Hindlimb muscle (tissue), 1 donor: ENCODE measurements at places on chromosomes 3 and 15. TPM values are rescaled to one million over a fixed set of nuclear protein-coding genes. Genes with fewer than 3 reads are reported as not detected.

DNA sequence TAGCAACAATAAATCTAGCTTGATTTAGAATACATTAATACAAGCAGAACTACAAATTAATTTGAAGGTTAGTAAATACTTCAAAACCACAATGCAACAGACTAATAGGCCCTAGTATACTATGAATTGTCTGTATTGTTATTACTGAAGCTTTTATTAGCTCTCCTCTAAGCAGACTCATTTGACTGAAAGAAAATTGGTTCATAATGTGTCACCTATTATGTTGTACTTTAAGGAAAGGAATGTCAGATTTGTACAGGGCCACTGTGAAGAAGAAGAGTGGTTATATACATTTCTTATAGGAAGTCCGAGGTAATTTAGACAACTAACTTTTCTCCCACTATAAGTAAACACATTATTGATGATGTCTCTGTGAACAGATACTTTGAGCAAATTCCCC, 954.5 kb downstream of the ZPLD1 start:
- no peak for DNase-seq

- DNase-seq = no peak
Measured at GRCh38 chr15:48811325-48811958, 573 bp upstream of the CEP152 start.

GRCh38 chr3:42527368-42527917, 25.0 kb downstream of the VIPR1 start:
- DNase-seq = no peak

- DNase-seq = no peak
Measured at GRCh38 chr3:111506435-111506834, 35.6 kb upstream of the CD96 start.

GRCh38 chr15:31400222-31400927, 73.7 kb downstream of the KLF13 start:
- DNase-seq = no peak

GRCh38 chr3:156668073-156668763, 6.2 kb upstream of the TIPARP start:
- DNase-seq = no peak

DNA sequence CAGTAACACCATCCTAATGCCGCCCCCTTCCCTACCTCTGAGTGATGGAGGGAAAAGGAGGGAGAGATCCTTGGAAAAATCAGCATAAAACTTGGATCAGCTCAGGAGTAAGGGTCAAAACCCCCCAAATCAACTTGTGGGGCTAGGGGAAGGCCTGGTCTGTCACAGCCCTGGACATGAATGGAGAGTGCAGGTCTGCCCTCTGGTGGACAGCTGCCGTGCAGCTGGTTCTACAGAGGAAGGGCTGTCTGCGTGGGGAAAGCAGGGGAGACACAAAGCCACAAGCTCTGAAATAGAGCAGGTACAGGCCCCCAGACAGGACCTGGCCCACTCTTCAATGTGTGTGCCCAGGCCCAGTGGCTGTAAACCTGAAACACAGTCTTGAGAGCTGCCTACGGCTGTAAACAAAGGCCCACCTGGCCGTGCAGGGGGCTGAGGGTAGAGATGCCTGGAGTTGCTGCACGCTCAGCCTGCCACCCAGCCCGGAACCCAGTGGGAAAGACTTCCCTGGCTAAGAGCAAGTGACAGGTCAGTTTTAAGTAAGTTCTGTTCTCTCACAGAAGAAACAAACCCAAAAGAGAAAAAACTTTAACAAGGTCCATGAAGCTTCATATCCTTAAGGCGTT, 16.4 kb downstream of the CLK3 start:
- DNase-seq = peak; percentile 63

- no peak for DNase-seq
Measured at GRCh38 chr3:45771831-45772230, 24.5 kb downstream of the SLC6A20 start.

- DNase-seq = no peak
Measured at GRCh38 chr15:33194237-33194636, 277 bp downstream of the FMN1 start.

- DNase-seq = no peak
Measured at GRCh38 chr3:139608924-139609323, 68.8 kb downstream of the NMNAT3 start.

- no peak for DNase-seq
Measured at GRCh38 chr3:178456621-178457285, 79.5 kb upstream of the KCNMB2 start.

DNA sequence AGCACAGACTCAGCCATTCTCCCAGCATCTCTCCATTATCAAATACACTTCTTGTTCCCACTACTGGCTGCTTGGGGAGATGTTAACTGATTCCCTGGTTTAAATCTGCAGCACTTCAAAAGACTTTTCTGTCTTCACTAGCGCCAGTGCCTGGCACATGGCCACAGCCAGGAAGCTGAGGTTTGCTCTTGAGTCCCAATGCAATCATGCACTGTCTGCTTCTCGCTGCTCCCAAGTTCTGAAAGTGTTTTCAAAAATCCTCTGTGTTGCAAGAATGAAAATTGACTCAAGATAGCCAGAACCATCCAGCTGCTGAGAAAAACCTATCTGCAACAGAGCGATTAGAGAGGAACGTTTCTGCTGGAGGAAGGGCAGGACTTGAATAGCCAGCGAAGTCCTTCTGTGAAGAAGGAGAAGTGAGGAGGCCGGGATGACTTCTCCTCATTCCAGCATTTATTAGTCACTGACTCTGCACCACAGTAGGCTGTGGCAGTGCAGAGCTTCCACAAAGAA, 358.4 kb upstream of the NR2F2 start:
- no peak for DNase-seq

DNA sequence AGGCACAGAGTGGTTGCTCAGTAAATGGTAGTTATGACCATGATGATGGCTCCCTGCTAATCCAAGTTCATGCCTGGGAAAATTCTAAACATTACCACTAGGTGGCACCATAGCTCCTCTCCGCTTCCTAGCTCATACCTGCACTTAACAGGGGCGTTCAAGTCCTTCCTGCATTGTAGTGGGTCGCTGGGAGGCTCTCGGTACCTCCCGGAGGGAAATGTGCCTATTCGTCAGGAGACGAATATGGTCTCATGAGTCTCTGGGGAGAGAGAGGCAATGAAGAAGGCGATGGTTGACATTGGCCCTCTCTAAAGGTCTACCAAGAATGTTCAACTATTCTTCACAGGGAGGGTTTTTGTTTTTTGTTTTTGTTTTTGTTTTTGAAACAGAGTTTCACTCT, 10.9 kb downstream of the MESP1 start:
- DNase-seq = peak; percentile 72

GRCh38 chr15:95520511-95520910, 810.0 kb upstream of the NR2F2 start:
- DNase-seq = no peak

GRCh38 chr3:31957106-31957505, 24.0 kb downstream of the OSBPL10 start:
- no peak for DNase-seq

DNA sequence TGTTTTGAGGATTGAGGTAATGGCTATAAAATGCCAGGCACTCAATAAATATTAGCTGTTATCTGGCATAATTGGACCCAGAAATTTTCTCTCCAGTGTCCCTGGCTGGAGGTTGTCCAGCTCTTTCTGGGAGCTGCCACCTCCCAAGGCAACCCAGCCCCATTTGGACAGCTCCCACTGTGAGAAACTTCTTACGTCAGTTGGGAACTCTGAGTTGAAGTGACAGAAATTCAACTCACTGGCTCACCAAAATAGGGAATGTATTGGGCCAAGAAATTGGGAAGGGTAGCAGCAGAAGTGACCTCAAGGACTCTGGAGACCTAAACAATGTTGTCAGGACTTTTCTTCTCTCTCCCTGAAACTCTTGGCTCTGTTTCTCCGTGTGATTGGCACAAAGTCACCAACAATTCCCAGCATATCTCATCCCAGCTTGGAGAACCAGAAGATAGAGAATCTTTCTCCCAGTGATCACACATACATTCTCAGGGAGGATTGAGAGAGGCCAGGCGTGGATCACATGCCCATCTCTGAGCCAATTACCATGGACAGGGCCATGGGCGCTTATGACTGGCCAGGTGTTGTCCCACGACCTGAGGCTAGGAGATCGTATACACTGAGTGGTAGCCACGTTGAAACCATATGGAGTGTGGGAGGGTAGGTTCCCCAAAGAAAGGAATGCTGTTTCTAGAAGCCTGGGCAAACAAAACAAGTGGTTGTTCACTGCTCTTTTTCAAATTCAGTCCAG, 22.5 kb upstream of the HCN4 start:
- no peak for DNase-seq

DNA sequence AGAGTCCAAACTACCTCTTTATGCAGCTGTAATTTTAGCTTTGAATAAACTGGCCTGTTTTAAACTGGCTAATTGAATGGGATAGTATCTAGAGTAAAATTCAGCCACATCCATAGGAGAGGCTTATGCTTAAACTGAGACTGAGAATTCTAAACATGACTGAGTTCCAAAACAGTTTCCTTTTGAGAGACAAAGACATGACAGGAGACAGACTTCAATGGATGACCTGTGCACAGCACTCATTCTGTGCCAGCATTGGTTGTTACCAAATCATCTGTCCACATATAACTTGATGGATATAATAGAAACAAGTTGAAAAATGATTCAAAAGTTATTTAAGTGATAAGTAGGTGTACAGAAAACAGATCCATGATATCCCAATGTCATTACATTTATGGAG, 20.9 kb downstream of the IL12A start:
- no peak for DNase-seq

DNA sequence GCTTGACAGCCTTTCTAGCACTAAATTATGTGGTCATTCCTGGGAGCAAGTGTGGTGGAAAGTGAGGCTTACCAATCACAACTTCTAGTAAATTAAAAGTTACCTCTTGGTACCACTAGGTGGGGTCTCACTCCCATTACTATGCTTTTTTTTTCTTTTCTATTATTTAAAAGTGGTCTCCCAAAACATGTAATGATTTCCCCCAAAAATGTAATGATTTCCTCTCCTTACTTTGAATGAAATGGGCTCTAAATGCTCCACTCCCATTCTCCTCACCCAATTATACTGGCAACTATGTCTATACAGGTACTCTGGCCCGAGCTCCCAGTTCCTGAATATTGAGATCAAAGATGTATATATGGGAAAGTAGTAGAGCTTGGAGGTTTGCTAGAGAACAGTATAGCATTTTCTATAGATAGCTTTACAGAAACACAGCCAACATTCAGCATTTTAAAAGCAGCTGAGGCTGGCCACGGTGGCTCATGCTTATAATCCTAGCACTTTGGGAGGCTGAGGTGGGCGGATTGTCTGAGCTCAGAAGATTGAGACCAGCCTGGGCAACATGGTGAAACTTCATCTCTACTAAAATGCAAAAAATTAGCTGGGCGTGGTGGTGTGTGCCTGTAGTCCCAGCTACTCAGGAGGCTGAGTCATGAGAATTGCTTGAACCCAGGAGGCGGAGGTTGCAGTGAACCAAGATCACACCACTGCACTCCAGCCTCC, 70.9 kb downstream of the DCUN1D1 start:
- DNase-seq = no peak

DNA sequence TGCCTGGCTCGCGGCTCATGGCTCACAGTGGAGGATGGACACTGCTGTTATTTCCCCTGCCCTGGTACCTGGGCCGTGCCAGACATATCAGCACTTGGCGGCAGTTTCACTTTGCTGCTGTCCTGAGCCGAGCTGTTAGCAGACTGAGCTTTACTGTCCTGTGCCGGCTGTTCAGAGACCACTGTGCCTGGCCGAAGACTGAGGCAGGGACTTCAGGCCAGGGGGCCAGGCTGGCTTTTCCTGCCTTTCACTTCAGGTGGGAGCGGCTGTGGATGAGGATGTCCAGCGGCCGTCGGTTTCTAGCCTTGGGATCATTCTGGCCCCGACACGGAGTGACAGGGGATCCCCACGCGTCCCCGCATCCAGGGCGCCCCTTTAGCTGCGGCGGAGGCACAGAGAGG, 1.1 kb downstream of the ATP10A start:
- no peak for DNase-seq

DNA sequence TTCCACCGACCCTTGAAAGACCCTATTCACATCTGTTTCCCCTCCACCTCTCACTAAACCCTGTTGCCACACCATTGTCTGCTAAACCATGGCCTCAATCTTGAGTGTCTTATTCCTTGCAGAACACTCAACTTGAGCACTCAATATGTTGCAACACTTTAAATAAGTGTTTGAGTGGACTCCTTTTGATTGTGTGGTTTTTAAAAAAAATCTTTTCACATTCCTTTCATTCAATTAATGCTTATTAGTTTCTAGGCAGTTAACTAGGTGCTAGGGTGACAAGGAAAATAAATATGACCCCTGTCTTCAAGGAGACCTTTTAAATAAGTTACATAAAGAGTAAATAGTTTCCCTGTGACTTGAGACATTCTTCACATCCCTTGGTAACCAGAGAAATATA, 13.3 kb upstream of the HHLA2 start:
- no peak for DNase-seq

- DNase-seq = no peak
Measured at GRCh38 chr3:69532547-69533224, 146.8 kb upstream of the FRMD4B start.

- no peak for DNase-seq
Measured at GRCh38 chr3:43389388-43390254, 103.3 kb downstream of the SNRK start.

- no peak for DNase-seq
Measured at GRCh38 chr3:30007668-30008067, 598.7 kb upstream of the TGFBR2 start.

The TGM4 gene
- not detected for polyA plus RNA-seq

The CPEB1 gene
- polyA plus RNA-seq = 0.41 TPM

The STRA6 gene
- polyA plus RNA-seq = 0.68 TPM

The SCG5 gene
- 7.0 TPM for polyA plus RNA-seq

The HCLS1 gene
- polyA plus RNA-seq = 9.9 TPM

The TRPM1 gene
- not detected for polyA plus RNA-seq

The GOLGA8N gene
- polyA plus RNA-seq = 20.9 TPM

The TRH gene
- polyA plus RNA-seq = not detected
